Stimulated activated CD8-positive, alpha-beta memory T cell treated with anti-CD3 and anti-CD28 coated beads, Interleukin-7, amount 100 ng/mL, for 1 hour (primary cell): ENCODE measurements at places on chromosomes 12 and 14.

- no peak for DNase-seq
Measured at GRCh38 chr14:49494836-49495235, 91.3 kb downstream of the RPS29 start.

GRCh38 chr12:40044396-40044795 lies 61.5 kb downstream of the SLC2A13 start:
- DNase-seq: no peak

- no peak for DNase-seq
Measured at GRCh38 chr12:59768031-59768430, 172.2 kb downstream of the SLC16A7 start.

DNA sequence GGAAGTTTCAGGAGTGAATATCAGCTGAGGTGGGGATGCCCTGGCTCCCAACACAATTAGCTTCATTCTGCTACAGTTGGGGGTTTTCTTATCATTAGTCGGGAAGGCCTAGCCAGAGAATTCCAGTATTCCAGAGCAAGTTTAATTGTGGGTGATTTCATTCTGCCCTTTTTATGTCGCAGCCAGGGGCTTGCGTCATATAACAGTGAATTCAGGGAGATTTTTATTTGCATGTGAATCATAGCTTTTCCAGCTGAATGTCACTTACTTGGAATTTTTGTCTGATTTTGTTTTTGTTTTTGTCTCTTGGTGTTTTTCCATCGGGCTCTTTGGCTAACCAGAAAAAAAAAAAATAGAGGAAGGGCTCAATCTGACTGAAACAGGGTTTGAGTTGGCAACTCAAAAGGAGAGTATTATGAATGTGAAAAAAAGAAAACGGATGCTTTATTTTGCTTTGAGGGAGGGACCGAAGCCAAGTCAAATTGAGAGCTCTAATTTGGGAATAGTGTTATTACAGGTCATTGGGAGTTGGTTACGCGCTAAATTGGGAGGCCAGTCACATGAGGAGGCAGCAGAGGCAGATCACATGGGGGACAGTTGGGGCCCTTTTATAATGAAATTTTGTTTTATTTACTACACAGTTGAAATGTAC lies 119.4 kb downstream of the SAMD4A start:
- DNase-seq: no peak

DNA sequence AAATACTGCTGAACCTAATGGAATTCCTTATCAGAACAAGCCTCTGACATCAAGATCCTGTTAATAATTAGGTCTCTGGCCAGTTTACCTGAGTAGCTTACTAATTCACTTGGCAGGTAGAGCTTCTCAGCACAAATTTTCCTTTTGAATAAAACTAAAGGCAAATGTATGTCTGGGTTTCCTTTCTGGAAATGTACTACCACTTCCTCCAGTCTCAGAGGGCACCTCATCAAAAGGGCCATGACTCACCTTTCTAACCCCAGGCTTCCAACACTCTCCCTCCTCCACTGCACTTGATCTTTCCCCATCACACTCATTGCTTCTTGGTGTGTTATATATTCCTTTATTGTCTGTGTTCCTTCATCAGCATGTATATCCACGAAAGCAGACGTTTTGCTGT lies 90.5 kb downstream of the SLC2A13 start:
- no peak for DNase-seq
